Heart right ventricle (tissue), 16 donors: ENCODE measurements at places on chromosomes 6 and 20. TPM values are rescaled to one million over a fixed set of nuclear protein-coding genes. Genes with fewer than 3 reads are reported as not detected.

Gene BPI
- total RNA-seq = not detected

- no peak overlapping the region for H3K27ac ChIP-seq
- H3K4me3 ChIP-seq = no peak overlapping the region
- no peak for DNase-seq
- H3K4me1 ChIP-seq = no peaks in the 10 kb centered on the region
Observed at GRCh38 chr6:96013531-96013930, 2.2 kb upstream of the FUT9 start.

Gene DEFB116
- total RNA-seq = not detected

Gene SLC22A16
- not detected for total RNA-seq

Gene ROS1
- total RNA-seq = 0.06 TPM

DNA sequence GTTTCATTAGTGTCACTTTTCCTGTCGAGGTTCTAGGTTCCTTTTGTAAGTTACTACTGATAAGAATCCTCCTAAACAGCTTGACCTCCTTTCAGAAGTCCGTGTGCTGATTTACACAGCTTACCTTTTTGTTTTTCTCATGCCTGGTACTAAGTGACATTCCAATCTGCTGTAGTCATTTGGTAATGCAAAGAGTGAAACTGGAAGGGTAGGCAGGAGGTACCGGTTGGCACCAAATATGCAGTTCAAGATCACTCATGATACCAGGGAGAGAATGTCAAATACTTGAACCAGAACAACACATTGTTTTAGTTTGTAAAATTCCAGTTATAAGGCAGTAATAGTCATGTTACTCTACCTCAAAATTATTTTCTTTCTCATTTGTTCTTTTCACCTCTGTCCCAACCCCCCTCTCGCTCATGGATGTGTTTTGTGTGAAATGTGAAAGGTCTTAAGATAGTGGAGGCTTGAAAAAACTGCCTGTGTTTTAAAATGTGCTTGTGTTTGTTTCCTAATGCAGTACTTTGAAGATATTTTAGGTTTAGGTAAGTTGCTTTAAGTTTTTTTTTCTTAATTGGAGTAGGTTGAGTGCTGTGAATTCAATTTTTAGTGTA is 23.2 kb downstream of the AFDN start:
- no peak overlapping the region for H3K27ac ChIP-seq
- H3K4me1 ChIP-seq = peaks cover 42% of the 10 kb centered on the region
